WTC11 (cell line): ENCODE measurements at places on chromosomes 1 and 21. TPM values are rescaled to one million over a fixed set of nuclear protein-coding genes. Genes with fewer than 3 reads are reported as not detected.

- H3K4me1 ChIP-seq: no peaks in the 10 kb centered on the region
- peaks cover 68% of the 10 kb centered on the region for H3K36me3 ChIP-seq
- H3K27ac ChIP-seq: no peak overlapping the region
- no peaks in the 10 kb centered on the region for H3K27me3 ChIP-seq
- no peak for DNase-seq
- H3K4me3 ChIP-seq: no peak overlapping the region
These were observed 69.0 kb upstream of the RAVER2 start for GRCh38 chr1:64675718-64676345.

DNA sequence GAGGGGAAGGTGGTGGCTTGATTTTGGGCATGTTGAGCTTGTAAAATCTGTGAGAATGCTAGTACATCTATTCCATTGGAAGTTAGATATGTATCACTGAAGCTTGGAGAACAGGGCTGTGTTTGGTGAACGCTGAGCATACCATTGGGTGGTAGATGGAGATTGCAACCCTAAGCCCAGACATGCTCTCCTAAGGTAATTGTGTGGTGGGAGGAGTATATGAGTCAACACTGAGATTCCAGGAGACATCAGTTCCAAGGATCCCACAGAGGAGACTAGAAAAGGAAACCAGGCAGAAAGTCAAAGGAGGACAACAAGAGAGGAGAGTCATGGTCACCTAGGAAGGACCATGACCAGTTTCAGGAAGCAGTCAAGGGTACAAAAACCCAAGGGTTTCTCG is 60.4 kb downstream of the KIF21B start:
- H3K4me1 ChIP-seq: peaks cover 6% of the 10 kb centered on the region; the same call in 1 of the 2 replicates
- no peak overlapping the region for H3K27ac ChIP-seq
- H3K36me3 ChIP-seq: no peaks in the 10 kb centered on the region
- DNase-seq: no peak
- H3K27me3 ChIP-seq: peaks cover 5% of the 10 kb centered on the region; the same call in 1 of the 2 replicates
- no peak overlapping the region for H3K4me3 ChIP-seq

DNA sequence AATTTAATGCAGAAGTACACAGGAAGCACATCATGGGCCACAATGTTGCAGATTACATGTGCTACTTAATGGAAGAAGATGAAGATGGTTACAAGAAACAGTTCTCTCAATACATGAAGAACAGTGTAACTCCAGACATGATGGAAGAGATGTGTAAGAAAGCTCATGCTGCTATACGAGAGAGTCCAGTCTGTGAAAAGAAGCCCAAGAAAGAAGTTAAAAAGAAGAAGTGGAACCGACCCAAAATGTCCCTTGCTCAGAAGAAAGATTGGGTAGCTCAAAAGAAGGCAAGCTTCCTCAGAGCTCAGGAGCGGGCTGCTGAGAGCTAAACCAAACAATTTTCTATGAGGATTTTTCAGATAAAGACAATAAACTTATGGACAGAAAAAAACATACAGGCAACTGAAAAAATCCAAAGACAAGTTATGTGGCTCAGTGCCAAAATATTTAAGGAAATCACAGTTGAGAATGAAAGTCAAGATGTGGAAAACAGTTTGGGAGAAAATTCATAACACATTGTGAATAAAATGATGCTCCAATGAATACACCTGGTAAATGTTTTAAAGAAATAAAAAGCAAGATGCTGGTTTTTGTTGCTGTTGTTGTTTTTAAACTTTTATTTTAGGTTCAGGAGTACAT is 2.8 kb upstream of the ZNF644 start:
- H3K36me3 ChIP-seq: peaks cover 13% of the 10 kb centered on the region
- H3K4me1 ChIP-seq: peaks cover 22% of the 10 kb centered on the region
- H3K4me3 ChIP-seq: no peak overlapping the region
- no peak overlapping the region for H3K27ac ChIP-seq
- no peaks in the 10 kb centered on the region for H3K27me3 ChIP-seq

DNA sequence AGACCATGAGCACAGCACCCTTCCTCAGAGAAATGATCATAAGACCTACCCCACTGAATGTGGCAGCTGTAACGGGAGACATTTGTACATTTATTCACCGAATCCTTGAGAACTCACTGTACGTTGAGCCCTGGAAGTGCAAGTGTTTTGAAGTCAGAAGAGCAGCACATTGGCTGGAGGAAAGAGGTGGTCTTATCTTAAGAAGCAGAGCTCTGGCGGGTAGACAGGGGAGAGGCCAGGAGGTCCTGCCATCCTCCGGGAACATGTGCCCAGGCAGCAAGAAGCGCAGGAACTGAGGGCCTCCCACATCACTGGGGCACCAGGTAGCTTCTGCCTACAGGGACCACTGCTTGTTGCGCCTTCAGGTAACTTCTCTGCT is 169.2 kb upstream of the IRF2BP2 start:
- no peak for DNase-seq
- H3K36me3 ChIP-seq: no peaks in the 10 kb centered on the region
- no peaks in the 10 kb centered on the region for H3K4me1 ChIP-seq
- no peak overlapping the region for H3K27ac ChIP-seq
- no peaks in the 10 kb centered on the region for H3K27me3 ChIP-seq

- H3K27ac ChIP-seq: no peak overlapping the region
- peaks cover 13% of the 10 kb centered on the region; the same call in 1 of the 2 replicates for H3K27me3 ChIP-seq
- H3K36me3 ChIP-seq: no peaks in the 10 kb centered on the region
- H3K4me1 ChIP-seq: peaks cover 17% of the 10 kb centered on the region
- H3K4me3 ChIP-seq: no peak overlapping the region
- DNase-seq: no peak
These were observed 2.5 kb upstream of the DCAF8 start for GRCh38 chr1:160264795-160265307.

DNA sequence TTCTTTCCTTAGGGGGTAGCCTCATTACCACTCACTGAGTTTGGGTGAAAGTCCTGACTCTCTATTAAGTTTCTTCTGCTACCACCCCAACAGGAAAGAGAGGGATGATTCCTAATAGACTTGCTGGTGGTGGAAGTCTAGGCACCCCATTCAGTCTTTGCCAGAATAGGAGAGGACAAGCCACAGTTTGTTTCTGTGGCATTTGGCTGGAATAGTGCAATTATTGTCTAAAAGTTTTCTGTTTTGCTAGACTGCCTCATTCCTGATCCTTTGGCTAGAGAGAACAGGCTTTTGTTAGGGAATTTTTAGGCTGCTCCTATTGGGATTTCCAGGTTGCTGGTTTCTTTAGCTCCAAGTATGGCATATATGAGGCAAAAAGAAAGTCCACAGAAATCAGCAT is 9.9 kb upstream of the HJV start:
- no peak overlapping the region for H3K27ac ChIP-seq
- no peaks in the 10 kb centered on the region for H3K36me3 ChIP-seq
- no peak overlapping the region for H3K4me3 ChIP-seq
- H3K4me1 ChIP-seq: peaks cover 8% of the 10 kb centered on the region
- H3K27me3 ChIP-seq: peaks cover 2% of the 10 kb centered on the region; the same call in 1 of the 2 replicates
- DNase-seq: no peak

- H3K27me3 ChIP-seq: no peaks in the 10 kb centered on the region
- peaks cover 12% of the 10 kb centered on the region for H3K4me1 ChIP-seq
- no peak overlapping the region for H3K4me3 ChIP-seq
- no peak overlapping the region for H3K27ac ChIP-seq
These were observed 46.7 kb upstream of the SAMD13 start for GRCh38 chr1:84254703-84255238.

DNA sequence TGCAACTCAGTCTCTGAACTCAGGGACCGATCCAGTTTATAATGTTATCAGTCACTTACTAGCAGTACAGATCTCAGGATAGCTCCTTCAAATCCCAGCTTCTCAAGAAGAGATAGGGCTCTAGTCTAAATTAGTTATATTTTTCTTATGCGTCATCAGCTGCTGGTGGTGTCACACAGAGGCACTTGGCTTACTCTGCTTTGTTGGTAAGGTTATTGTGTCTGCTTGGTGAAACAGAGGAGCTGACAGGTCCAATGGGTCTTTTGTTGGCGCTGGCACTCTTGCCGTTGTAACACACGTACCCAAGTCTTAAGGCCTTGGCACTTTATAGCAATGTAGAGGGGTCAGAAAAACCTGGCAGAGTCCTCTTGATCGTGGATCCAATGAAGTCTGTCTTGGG is 12.2 kb downstream of the TOR1AIP2 start:
- DNase-seq: no peak
- H3K27ac ChIP-seq: no peak overlapping the region
- H3K27me3 ChIP-seq: no peaks in the 10 kb centered on the region
- H3K36me3 ChIP-seq: peaks cover 37% of the 10 kb centered on the region
- no peak overlapping the region for H3K4me3 ChIP-seq

DNA sequence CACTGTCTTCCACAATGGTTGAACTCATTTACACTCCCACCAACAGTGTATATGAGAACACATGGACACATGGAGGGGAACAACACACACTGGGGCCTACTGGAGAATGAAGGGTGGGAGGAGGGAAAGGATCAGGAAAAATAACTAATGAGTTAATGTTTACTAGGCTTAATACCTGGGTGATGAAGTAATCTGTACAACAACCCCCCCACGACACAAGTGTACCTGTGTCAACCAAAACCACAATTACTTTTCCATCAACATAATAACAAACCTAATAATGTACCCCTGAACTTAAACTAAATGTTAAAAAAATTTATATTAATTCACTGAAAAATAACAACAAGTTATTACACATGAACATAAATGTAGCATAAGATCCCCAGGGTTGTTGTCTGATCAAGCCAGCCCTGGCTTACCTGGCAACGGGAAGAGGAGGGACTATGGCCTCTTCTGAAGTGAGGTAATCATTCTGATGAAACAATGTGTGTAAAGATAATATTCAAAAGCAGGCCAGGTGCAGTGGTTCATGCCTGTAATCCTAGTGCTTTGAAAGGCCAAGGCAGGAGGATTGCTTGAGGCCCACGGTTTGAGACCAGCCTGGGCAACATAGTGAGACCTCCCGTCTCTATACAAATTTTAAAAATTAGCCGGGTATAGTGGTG is 40.8 kb upstream of the HEATR1 start:
- no peaks in the 10 kb centered on the region for H3K4me1 ChIP-seq
- H3K4me3 ChIP-seq: no peak overlapping the region
- H3K27ac ChIP-seq: no peak overlapping the region
- no peaks in the 10 kb centered on the region for H3K27me3 ChIP-seq
- DNase-seq: no peak

GRCh38 chr1:67540733-67541125 is 110.5 kb upstream of the SERBP1 start:
- no peak overlapping the region for H3K27ac ChIP-seq
- DNase-seq: no peak
- H3K4me3 ChIP-seq: no peak overlapping the region
- H3K27me3 ChIP-seq: no peaks in the 10 kb centered on the region; the same call in none of the 2 replicates

GRCh38 chr1:58683519-58683918 is 16.3 kb downstream of the MYSM1 start:
- no peak for DNase-seq
- no peak overlapping the region for H3K4me3 ChIP-seq
- peaks cover 61% of the 10 kb centered on the region for H3K36me3 ChIP-seq
- no peak overlapping the region for H3K27ac ChIP-seq

- no peaks in the 10 kb centered on the region for H3K36me3 ChIP-seq
- no peak overlapping the region for H3K4me3 ChIP-seq
- H3K4me1 ChIP-seq: peaks cover 12% of the 10 kb centered on the region
- no peak overlapping the region for H3K27ac ChIP-seq
These were observed 30.0 kb downstream of the KCND3 start for GRCh38 chr1:111959436-111959835.

- H3K27me3 ChIP-seq: peaks cover 11% of the 10 kb centered on the region
- no peak for DNase-seq
- H3K27ac ChIP-seq: no peak overlapping the region
- H3K4me3 ChIP-seq: no peak overlapping the region
- H3K4me1 ChIP-seq: no peaks in the 10 kb centered on the region
These were observed 156.7 kb downstream of the NR5A2 start for GRCh38 chr1:200184196-200184595.

DNA sequence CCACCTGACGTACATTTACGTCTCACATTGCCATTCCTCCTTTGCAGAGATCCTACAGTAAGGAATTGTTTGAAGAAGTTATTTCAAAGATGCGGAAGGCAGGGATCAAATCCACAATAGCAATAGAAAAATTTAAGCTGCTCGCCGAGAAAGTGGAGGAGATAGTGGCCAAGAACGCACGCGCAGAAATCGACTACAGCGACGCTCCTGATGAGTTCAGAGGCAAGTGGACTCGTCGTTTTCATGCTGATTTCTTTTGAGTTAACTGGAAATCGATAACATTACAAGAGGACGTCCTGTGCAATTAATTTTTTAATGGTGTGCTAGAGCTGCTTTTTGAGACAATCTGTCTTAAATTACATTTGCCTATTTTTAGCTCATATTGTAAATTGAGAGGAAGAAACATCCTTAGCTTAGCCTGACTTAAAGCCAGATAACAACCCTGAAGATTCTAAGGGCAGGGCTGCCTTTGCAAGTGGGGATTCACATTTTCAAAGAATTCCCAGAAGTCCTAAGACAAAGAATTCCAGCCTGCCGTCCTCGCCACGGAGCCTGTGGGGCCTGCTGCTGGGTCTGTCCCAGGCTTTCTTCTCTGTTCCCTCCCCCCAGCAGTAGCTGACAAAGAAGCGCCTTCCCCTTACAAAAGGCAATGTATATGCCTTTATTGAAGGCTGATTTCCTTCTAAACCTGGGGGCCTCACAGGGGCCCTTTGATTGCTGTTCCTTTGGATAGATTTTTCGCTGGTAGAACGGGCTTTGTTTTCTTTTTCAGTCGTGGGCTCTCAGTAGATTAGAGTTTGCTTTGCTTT is 31.6 kb upstream of the KIF1B start:
- H3K4me3 ChIP-seq: no peak overlapping the region
- H3K4me1 ChIP-seq: peaks cover 7% of the 10 kb centered on the region
- DNase-seq: peak; percentile 23
- peak overlapping the region; percentile 72 for H3K27ac ChIP-seq

GRCh38 chr1:46529031-46529630 is 22.3 kb downstream of the KNCN start:
- DNase-seq: no peak
- H3K27me3 ChIP-seq: peaks cover 94% of the 10 kb centered on the region
- H3K4me1 ChIP-seq: peaks cover 56% of the 10 kb centered on the region
- H3K27ac ChIP-seq: no peak overlapping the region
- H3K4me3 ChIP-seq: no peak overlapping the region

DNA sequence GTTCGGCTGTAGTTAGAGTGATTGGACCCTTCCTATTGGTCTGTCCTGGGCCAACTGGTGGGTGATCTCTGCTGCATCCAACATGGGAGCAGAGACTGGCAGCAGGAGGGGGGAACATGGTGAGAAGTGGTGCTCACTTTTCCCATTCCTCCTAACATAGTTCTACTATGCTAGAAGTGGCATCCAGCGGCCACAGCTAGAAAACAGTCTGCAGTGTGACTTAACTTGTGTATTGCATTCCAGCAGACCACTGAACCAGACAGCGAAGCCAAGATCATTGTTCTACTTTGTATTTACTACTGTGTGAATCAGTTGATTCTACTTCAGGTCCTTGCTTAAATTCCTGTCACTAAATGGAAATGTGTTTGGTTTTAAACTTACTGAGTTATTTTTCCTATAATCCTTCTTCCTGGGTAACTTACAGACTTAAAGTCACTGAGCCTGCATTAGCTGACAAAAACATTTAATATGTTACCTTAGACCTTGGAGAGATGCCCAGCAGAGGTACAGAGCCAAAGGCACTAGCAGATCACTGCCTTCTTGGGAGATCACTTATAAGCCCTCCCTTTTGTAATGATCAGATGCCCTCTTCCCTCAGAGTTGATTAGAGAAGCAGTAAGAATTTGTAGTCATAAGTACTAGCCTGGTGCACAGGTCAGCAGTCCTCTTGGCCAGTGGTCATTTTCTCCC is 8.2 kb downstream of the FABP3 start:
- no peaks in the 10 kb centered on the region for H3K27me3 ChIP-seq
- DNase-seq: no peak
- H3K27ac ChIP-seq: no peak overlapping the region; the same call in 1 of the 2 replicates
- no peak overlapping the region for H3K4me3 ChIP-seq
- H3K4me1 ChIP-seq: peaks cover 34% of the 10 kb centered on the region

The CLCC1 gene
- total RNA-seq: 25.1 to 27.4 TPM (median 25.7 TPM) in 3 replicates

The SAMD11 gene
- total RNA-seq: 1.7 to 2.7 TPM (median 2.3 TPM) in 3 replicates

The COQ8A gene
- 39.4 to 41.1 TPM (median 40.8 TPM) in 3 replicates for total RNA-seq

The RPTN gene
- total RNA-seq: not detected in 3 replicates

The IL22RA1 gene
- 0.14 to 0.28 TPM (median 0.25 TPM) in 3 replicates for total RNA-seq

The APOBEC4 gene
- total RNA-seq: not detected in 3 replicates

The GPR37L1 gene
- 0.07 to 0.16 TPM (median 0.09 TPM) in 3 replicates for total RNA-seq
